Activated naive CD8-positive, alpha-beta T cell treated with anti-CD3 and anti-CD28 coated beads, Interleukin-2, amount 10 ng/mL, durations not matched to agents 7 days and 5 days (primary cell): ENCODE measurements at places on chromosomes 11 and 22. TPM values are rescaled to one million over a fixed set of nuclear protein-coding genes. Genes with fewer than 3 reads are reported as not detected.

MYO7A gene
- 0.37 TPM for total RNA-seq

DNA sequence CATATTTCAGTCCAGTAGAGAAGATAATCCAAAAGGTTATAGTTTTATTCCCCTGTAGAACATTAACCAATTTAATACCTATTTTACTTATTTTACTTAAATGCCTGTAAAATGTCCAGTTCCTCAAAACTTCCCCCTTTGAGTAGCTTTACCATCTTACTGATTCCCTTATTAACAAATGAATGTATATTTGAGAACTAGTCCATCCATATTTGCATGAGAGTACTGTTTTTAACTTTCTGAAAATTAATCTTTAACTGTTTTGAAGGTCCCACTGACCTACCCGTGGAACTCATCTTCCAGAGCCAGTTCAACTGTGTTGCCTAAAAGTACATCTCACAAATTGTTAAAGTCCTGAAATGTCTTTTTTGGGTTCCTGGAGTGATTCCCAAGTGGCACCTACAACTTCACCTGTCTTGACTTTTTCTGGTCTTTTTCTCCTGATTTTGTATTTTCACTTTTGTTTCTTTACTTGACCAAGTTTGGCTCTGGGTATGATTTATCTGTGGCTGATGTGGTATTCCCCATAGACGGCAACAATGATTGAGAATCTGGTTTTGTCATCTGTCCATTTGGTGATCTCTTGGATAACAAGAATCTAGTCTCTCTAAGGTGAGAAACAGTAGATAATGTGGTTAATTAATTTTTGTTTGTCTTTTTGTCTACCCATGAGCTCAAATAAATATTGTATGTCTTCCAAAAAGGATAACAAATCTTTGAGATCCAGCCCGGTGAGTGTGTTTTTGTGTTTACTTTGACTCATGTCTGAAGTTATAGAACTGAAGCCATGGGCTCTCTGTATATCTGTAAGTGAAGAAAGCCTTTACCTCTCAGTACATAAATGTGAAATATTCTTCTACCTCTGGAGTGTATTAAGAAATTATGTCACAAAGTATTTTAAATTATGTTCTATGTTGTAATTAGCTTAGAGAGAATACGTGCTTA is 174.2 kb downstream of the ETS1 start:
- H3K36me3 ChIP-seq, result peaks cover 4% of the 10 kb centered on the region
- peak overlapping the region; percentile 40 for H3K4me3 ChIP-seq
- no peak for DNase-seq
- H3K27me3 ChIP-seq, result no peaks in the 10 kb centered on the region

GRCh38 chr22:47996446-47996857 is 1234.0 kb downstream of the TBC1D22A start:
- H3K27ac ChIP-seq, result no peak overlapping the region
- peaks cover 2% of the 10 kb centered on the region for H3K27me3 ChIP-seq
- DNase-seq, result no peak
- no peaks in the 10 kb centered on the region for H3K4me1 ChIP-seq
- no peaks in the 10 kb centered on the region for H3K36me3 ChIP-seq

GRCh38 chr11:120316880-120317688 is 8.0 kb upstream of the TLCD5 start:
- peaks cover 33% of the 10 kb centered on the region for H3K27me3 ChIP-seq
- no peaks in the 10 kb centered on the region for H3K36me3 ChIP-seq
- H3K4me1 ChIP-seq, result no peaks in the 10 kb centered on the region
- H3K27ac ChIP-seq, result no peak overlapping the region
- no peak overlapping the region for H3K4me3 ChIP-seq

DNA sequence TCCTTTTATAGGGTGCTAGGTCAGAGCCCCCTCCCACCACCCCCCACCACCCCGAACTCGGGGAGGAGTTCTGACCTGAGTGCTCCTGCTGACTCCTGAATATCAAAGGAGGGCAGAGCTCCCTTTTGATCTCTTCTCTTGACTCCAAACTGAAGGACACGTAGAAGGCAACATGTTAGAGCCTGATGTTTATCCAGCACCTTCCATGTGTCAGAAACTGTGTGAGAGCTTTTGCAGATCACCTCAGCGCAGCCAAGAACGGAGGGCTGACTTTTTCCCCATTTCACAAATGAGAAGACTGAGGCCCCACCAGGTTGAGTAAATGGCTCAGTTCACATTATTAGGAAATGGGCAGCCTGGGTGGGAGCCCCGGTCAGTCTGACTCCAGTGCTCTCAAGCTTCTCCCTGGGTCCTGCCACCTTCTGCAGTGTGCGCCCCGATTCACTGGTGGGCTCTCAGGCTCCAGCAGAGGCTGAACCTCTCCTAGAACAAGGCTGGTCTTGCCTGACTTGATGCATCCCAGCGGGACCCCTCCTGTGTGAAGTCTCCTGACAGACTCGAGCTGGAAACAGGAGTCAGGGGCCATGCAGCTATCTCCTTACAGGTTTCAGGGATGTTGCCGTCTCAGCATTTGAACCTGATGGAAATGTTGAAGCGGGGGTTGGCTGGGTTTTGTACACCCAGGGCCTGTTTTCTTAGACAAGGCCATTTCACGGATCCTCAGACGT is 98.5 kb downstream of the TSPAN18 start:
- DNase-seq, result no peak
- no peaks in the 10 kb centered on the region for H3K36me3 ChIP-seq
- peaks cover 3% of the 10 kb centered on the region for H3K4me1 ChIP-seq

SART1 gene
- total RNA-seq, result 83.5 TPM

- H3K27me3 ChIP-seq, result no peaks in the 10 kb centered on the region
- no peak overlapping the region for H3K4me3 ChIP-seq
- no peak overlapping the region for H3K27ac ChIP-seq
- no peak for DNase-seq
- no peaks in the 10 kb centered on the region for H3K4me1 ChIP-seq
These were observed 4.3 kb upstream of the OR51V1 start for GRCh38 chr11:5204787-5205186.
